ENCODE measurements at places on chromosomes 11 and 22. TPM values are rescaled to one million over a fixed set of nuclear protein-coding genes. Genes with fewer than 3 reads are reported as not detected.

Gene C11orf91
- total RNA-seq, result 0.27 TPM

Gene MAJIN
- not detected for total RNA-seq

Gene SPDYC
- total RNA-seq, result not detected

Gene SHANK3
- total RNA-seq, result 54.3 TPM

Gene CRYBB2
- 0.27 TPM for total RNA-seq

Gene ANKK1
- 0.07 TPM for total RNA-seq

Gene RFPL2
- total RNA-seq, result not detected

Gene ZC3H12C
- total RNA-seq, result 22.4 TPM

Gene OR5T2
- total RNA-seq, result not detected

Gene HEPN1
- not detected for total RNA-seq

Gene BBOX1
- not detected for total RNA-seq

Gene USP2
- total RNA-seq, result 0.13 TPM

Gene NLRP14
- total RNA-seq, result 0.53 TPM
